ENCODE measurements at places on chromosomes 6 and 20.

GRCh38 chr6:52579006-52579660 lies 2.3 kb upstream of the TRAM2 start:
- DNase-seq = no peak

DNA sequence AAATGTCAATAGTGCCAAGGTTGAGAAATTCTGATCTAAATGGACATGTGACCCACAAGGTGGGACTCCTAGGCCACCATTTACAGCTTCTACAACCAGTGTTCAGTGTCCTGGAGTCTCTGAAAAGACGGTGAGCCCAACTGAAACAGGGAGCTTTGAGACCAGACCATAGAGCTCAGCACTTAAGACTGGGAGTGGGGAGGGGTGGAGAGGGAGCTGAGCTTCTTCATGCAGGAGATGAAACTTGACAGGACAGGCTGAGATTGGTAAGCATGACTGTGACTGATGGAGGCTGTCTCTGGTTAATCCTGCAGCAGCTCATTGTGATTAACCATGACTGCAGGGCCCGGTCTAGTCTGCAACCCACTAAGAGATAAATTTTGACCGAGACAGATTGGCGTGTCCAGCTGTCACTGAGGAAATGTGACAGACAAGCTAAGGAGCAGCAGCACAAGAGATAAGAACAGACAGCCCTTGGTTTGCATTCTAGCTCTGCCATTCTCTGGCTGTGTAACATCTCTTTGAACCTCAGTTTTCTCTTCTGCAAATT lies 1.4 kb upstream of the AAR2 start:
- DNase-seq = no peak

DNA sequence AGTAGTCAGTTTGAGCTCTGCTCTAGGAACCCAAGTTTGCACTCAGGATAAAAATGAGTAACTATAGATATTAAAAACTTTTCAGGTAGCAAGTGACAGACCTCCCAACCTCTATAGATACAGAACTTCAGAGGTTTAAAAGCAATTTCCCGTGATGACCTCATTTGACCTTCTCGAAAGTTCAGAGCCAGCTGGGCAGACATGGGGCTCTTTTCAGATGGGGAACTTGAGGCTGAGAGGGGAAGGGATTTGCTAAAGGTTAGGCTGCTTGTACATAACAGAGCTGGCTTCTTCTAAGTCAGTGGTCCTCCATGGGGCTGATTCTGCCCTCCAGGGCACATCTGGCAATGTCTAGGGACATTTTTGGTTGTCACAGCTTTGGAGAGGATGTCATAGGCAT lies 58.8 kb upstream of the ZNF831 start:
- no peak for DNase-seq

DNA sequence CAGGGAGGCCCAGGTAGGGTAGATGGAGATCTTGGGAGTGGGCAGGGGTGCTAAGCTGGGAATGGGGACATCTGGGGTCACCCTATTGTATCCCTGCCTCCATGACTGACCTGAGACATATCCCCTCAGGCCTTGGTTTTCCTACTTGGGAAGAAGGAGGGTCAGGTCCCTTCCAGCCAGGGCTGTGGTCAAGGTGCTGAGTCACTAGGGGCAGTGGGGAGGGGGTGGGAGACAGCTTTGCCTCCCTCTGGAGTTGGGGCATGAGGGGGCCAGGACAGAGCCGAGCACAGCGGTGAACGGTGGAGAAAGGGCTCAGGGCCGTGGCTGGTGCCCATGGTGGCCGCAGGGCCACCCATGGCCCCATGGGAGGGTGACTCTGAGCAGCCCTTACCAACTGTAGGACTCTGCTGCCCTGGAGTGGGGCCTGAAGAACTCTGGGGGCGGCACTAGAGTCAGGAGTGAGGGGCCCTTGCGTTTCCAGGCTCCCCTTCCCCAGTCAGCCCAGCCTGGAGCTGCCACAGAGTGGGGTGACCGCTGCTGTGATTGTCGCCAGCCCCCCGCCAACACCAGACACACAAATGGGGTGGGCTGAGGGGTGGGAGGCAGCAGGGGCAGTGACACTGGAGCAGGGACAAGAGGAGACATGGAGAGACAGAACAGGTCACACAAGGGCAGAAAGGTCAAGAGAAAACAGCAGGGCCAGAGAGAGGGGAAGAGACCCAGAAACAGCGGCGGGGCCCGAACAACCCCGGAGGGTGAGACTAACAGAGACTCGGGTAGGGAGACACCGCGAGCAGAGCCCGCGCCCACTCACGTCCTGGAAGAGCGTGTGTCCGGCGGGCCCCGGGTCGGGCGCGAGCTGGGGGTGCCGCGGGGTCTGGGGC lies 576 bp downstream of the NECAB3 start:
- DNase-seq = no peak

GRCh38 chr6:53426667-53427270 lies 78.0 kb upstream of the ELOVL5 start:
- DNase-seq = no peak

DNA sequence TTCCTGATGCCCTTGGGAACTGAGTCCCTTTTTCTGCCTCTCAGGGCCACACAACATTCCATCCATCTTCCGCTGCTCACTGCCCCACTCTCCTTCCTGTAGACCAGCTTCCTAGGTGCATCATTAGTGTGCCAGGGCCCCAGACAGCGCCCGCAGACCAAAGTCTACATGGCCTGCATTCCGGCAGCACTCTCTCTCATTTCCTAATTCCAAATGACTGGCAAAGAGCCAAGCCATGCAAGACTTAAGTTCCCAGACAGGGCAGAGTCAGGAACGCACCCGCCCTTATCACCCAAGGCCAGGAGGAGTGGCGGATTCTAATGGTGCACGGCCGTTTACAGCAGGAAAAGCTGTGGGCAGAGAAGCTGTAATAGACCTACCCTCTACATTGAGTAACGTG lies 159.8 kb upstream of the ARID1B start:
- peak; percentile 0 for DNase-seq

GRCh38 chr6:35686873-35687555 lies 1.7 kb downstream of the FKBP5 start:
- no peak for DNase-seq

- no peak for DNase-seq
Measured at GRCh38 chr6:167094820-167095637, 27.9 kb upstream of the CCR6 start.

- DNase-seq = no peak
Measured at GRCh38 chr20:59525500-59526241, 78.7 kb upstream of the PHACTR3 start.
